Fibroblast of lung (primary cell): ENCODE measurements at places on chromosomes 4 and X. TPM values are rescaled to one million over a fixed set of nuclear protein-coding genes. Genes with fewer than 3 reads are reported as not detected.

Gene MGARP
- 12.3 and 15.2 TPM in 2 replicates for total RNA-seq

Gene L1CAM
- under 0.01 and 0.99 TPM in 2 replicates for total RNA-seq

Gene FRG2
- total RNA-seq = not detected in 2 replicates

Gene DRD5
- total RNA-seq = not detected in 2 replicates

Gene SSX4B
- not detected in 2 replicates for total RNA-seq

GRCh38 chr4:7929118-7929951, 10.3 kb downstream of the AFAP1 start:
- H3K4me1 ChIP-seq = peaks cover 8% of the 10 kb centered on the region
- no peak overlapping the region for H3K27ac ChIP-seq
- no peak overlapping the region for H3K4me3 ChIP-seq
- no peaks in the 10 kb centered on the region for H3K27me3 ChIP-seq
- no peaks in the 10 kb centered on the region for H3K36me3 ChIP-seq

DNA sequence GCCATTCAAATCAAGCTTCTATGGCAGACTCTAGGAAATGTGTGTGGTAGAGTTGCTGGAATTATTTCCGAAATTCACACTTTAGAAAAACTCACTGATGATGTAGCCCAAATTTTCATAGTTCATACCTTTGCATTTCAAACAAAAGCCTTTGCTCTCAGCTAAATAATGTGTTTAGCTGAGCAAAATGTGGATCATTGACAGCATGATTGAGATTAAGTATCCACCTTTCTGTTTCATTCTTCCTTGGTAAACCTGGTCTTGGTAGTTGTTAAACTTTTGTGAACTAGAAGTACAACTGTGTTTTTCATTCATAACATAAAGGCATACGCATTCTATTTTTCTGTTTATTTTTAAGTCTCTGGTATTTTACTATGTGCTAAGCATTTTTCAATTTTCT, 7.2 kb downstream of the PCDH7 start:
- H3K27ac ChIP-seq = no peak overlapping the region
- no peaks in the 10 kb centered on the region for H3K4me1 ChIP-seq
- DNase-seq = peak; percentile 5
- H3K4me3 ChIP-seq = peak overlapping the region; percentile 73
- H3K27me3 ChIP-seq = no peaks in the 10 kb centered on the region

GRCh38 chr4:106717091-106717490, 319.0 kb downstream of the DKK2 start:
- no peak overlapping the region for H3K4me3 ChIP-seq
- H3K27ac ChIP-seq = no peak overlapping the region
- no peaks in the 10 kb centered on the region for H3K36me3 ChIP-seq
- no peak for DNase-seq
- no peaks in the 10 kb centered on the region for H3K27me3 ChIP-seq

- DNase-seq = no peak
- H3K27me3 ChIP-seq = no peaks in the 10 kb centered on the region
- H3K4me3 ChIP-seq = no peak overlapping the region
- no peaks in the 10 kb centered on the region for H3K4me1 ChIP-seq
These were observed 39.5 kb upstream of the NDST4 start for GRCh38 chr4:115152965-115153364.

DNA sequence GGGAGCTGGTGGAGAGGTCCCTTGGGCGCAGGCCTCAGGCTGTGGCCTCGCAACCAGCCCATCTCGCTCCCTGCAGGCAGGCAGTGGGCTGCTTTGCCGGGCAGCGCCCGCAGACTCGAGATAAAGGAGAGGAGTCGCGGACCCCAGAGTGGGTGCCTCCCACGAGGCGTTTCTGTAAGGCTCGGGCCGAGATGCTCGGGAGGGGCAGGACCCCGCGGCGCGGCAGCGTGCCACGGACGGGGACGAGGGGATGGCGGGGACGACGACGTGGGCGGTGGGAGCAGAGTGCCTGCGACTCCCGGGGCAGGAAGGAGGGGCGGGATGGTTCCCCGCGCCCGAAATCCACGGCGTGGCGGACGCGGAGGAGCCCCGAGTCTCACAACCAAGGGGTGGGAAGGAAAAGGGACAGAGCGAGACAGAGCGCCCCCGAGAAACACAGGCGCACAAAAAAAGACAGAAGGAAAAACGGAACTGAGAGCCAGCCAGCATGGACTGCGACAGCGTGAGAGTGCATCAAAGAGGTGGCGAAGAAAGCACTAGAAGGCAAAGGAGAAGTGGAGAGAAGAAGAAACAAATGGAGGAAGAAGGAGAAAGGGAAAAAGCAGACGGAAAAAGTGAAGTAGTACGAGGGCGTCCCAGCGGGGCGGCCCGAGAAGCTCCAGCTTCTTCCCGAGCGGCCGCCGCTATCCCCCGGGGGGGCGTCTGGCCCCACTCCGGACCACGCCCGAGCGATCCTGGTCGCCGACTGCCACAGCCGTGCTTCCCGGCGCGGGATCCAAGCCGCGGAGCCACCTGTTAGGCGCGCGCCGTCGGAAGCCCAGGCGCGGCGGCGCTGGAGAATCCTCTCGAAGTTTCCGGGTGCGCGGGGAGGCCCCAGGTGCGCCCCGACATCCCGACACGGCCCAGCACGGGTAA, 1.5 kb downstream of the BEND4 start:
- DNase-seq = no peak
- H3K27ac ChIP-seq = no peak overlapping the region
- no peaks in the 10 kb centered on the region for H3K36me3 ChIP-seq
- H3K4me1 ChIP-seq = no peaks in the 10 kb centered on the region

DNA sequence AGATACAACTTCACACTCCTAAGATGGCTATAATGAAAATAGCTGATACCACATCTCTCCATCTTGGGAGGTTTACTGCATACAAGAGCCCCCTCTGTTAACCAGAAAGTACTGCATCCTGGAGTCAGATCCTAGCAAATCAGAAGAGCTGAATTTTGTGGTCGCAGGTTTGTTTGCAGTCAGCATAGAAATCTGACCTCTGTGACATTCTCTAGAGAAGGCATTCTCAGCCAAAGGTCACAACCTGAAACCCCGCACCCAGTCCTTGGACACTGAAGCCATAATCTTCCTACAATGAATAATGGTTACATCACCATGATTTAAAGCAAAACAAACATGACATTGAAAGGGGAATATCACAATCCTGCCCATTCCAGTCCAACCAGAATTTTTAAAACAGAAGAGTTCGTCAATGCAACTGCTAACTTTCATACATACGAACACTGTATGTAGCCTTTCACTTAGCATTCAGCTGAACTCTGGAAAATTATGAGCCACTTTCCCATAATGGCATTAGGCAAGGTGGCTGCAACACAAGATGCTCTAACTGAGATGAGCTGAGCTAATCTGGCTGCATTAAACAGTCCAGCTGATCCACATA, 17.6 kb downstream of the HS6ST2 start:
- no peaks in the 10 kb centered on the region for H3K27me3 ChIP-seq
- no peak for DNase-seq
- H3K4me1 ChIP-seq = no peaks in the 10 kb centered on the region
- no peak overlapping the region for H3K27ac ChIP-seq
- H3K36me3 ChIP-seq = no peaks in the 10 kb centered on the region

DNA sequence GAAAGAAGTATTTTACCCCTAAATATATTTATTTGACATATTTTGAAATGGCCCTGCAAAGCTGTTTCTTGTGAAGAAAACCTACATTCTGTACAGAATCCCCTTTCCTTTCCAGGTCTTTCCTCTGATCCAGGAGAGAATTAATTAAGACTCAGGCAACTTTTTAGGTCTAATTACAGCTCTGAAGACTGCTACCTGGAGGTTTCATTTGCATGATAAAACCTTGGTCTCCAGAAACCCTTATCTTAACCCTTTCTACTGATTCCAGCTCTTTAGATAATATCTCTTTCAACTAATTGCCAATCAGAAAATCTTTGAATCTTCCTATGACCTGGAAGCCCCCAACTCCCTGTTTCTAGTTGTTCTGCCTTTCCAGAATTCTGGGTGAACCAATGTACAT, 224.0 kb downstream of the FAM47A start:
- H3K27me3 ChIP-seq = no peaks in the 10 kb centered on the region
- DNase-seq = no peak
- H3K27ac ChIP-seq = no peak overlapping the region
- no peaks in the 10 kb centered on the region for H3K4me1 ChIP-seq
- no peaks in the 10 kb centered on the region for H3K36me3 ChIP-seq

DNA sequence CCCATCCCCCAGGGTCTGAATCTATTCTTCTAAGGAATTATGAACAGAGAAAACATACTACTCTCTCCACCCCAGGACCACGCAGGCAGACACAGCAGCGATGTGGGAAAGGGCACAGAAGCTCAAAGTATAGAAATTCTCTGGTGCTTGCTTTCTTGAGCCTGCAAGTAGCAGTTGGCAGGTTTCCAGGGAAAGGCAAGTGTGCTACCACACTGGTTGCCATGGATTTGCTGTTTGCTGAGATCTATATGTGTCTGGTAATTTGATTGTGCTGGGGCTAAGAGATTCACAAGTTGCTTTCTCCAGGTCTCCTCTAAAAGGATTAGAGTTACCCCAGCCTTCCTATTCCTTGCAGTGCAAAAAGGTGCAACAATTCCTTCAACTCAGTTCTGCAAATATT, 83.1 kb downstream of the GUCY2F start:
- no peak overlapping the region for H3K4me3 ChIP-seq
- DNase-seq = no peak
- no peak overlapping the region for H3K27ac ChIP-seq
- H3K4me1 ChIP-seq = no peaks in the 10 kb centered on the region
- no peaks in the 10 kb centered on the region for H3K27me3 ChIP-seq

GRCh38 chr4:8472689-8473197, 32.2 kb downstream of the TRMT44 start:
- no peaks in the 10 kb centered on the region for H3K27me3 ChIP-seq
- DNase-seq = peak; percentile 96
- H3K4me1 ChIP-seq = peaks cover 19% of the 10 kb centered on the region
- peak overlapping the region; percentile 85 for H3K27ac ChIP-seq

GRCh38 chr4:11471618-11472017, 42.9 kb upstream of the HS3ST1 start:
- no peaks in the 10 kb centered on the region for H3K27me3 ChIP-seq
- H3K36me3 ChIP-seq = no peaks in the 10 kb centered on the region
- H3K4me1 ChIP-seq = no peaks in the 10 kb centered on the region
- no peak overlapping the region for H3K4me3 ChIP-seq
- no peak for DNase-seq

DNA sequence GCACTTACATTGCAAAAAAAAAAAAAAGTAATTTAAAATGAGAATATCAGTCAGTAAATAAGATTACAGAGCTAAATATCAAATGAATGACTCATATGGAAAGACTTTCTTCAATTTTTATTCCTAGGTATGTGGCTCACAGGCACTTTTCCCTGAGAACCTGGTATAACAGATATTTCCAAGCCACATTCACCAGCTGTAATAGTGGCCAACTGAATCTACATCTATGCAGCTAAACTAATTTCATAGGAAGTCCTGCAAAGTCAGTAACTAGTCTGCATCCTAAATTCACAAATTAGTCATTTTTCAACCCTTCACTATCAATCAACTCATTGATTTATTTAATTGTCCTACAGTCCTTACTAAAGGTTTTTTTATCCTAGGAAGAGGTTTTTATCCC, 5.6 kb downstream of the PDE5A start:
- peaks cover 6% of the 10 kb centered on the region for H3K36me3 ChIP-seq
- H3K4me1 ChIP-seq = peaks cover 3% of the 10 kb centered on the region
- no peak overlapping the region for H3K27ac ChIP-seq
- peak; percentile 78 for DNase-seq
